ENCODE measurements at places on chromosomes 2 and 18.

GRCh38 chr2:209501579-209501978, 77.7 kb downstream of the MAP2 start:
- DNase-seq = no peak

GRCh38 chr2:17544256-17544655, 3.8 kb downstream of the VSNL1 start:
- no peak for DNase-seq

GRCh38 chr18:34126121-34126520, 98.6 kb downstream of the NOL4 start:
- DNase-seq = no peak

GRCh38 chr2:85394261-85394681, 15.9 kb downstream of the CAPG start:
- DNase-seq = no peak

GRCh38 chr18:65411061-65411460, 339.8 kb upstream of the CDH7 start:
- DNase-seq = no peak

GRCh38 chr2:100821255-100821910, 1.4 kb downstream of the NPAS2 start:
- DNase-seq = no peak

- no peak for DNase-seq
These were observed 60.5 kb downstream of the NDUFA10 start for GRCh38 chr2:239964399-239965185.

- DNase-seq = peak; percentile 31
These were observed at the start of gene SLC30A3 for GRCh38 chr2:27262379-27263286. TSS of gene SLC30A3 (minus strand) at chr2:27263047. CDS start at chr2:27262906, 141 bp downstream.

- no peak for DNase-seq
These were observed 173.3 kb downstream of the OSR1 start for GRCh38 chr2:19185086-19185485.

DNA sequence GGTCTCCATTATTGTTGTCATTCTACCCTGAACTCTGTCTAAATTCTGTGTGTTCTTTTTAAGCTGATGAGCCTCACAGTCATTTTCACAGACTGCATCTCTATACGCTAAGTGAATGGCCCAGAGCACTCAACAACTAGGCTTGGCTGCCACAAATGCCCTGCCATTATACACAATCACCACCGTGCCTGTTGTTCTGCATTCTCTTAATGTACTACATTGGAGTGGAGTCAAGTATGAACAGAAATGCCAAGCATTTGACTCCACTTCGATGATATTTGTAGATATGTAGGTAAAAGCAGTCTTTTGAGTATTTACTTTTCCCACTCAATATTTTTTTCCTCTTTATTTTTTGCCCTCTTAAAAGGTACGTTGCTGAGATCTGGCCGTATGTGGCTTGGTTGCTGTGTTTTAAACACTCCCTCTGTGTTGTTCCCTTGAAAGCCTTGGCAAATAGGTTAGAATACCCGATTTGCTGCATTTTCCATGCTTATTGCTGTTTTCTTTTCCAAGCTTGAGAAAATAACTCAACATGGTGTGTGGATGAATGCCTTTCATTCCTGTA, 36.2 kb upstream of the TMEFF2 start:
- DNase-seq = no peak

- no peak for DNase-seq
These were observed 68.3 kb upstream of the MYT1L start for GRCh38 chr2:2399396-2399795.

DNA sequence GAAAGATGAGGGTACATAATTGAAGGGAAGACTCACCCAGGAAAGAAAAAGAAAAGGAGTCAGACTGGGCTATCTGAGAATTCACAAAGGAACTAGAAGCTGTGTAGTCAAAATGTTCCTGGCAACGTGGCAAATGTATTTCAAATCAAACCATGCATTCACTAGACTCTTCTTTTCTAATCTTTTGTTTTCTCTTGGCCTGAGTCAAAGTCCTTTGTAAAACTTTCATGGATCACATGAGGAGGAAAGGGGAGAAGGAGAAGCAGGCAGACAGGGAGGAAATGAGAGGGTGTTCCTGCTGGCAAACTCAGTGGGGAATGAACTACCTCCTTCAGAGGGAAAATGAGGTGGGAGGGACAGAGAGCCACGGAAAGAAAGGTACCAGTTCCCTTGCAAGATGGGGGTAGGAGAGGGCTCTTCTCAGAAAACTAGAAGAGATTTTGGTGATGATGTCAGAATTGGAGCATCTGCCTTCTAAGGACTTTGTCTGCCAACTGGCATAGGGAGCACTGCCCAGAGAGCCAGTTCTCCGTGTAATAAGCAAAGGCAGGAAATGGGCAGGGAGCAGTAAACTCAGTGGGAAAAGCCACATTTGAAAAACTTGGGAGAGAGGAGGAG, 51.4 kb downstream of the SLC8A1 start:
- DNase-seq = no peak

GRCh38 chr2:101559551-101559950, 84.6 kb upstream of the RFX8 start:
- DNase-seq = no peak

GRCh38 chr2:55616551-55617174, 759 bp downstream of the PPP4R3B start:
- DNase-seq = no peak

DNA sequence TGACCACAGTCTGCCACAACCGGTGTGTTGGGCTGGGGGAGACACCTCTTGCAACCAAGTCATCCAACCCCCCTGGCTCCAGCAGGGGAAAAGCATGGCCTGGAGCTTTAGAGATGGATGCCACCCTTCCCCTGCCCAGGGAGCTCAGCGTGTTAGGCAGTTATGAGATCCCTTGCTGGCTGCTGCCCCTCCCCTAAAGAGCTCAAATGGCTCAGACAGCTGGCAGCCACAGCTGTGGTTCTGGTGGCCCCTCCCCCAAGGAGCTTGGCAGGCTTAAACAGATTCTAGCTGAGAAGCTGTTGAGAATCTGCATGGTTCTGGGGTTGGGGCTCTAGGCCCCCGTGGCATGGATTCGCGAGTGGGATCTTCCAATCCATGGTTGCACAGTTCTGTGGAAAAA, 64.7 kb downstream of the TEX51 start:
- DNase-seq = no peak
